Suppressor macrophage treated with lipopolysaccharide for 1 hour (primary cell): ENCODE measurements at places on chromosomes 5 and 9.

DNA sequence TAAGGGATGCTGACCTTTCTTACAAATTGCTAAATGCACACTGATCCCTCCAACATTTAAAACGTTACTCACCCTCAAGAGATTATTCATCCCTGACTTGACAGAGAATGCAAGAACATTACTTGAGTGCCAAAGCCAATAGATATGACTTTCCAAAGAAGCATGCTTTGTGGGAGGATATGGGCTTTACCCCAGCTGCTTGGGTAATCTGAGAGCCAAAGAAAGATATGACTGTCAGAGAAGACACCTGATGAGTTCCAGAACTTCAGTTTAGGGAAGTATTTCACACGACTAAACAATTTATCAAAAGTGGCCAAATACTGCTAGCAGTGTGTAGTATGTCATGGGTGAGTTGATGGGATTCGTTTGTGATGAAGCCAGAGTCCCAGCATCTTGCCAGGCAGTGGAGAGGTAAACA is 7.4 kb upstream of the SPDL1 start:
- DNase-seq: no peak

DNA sequence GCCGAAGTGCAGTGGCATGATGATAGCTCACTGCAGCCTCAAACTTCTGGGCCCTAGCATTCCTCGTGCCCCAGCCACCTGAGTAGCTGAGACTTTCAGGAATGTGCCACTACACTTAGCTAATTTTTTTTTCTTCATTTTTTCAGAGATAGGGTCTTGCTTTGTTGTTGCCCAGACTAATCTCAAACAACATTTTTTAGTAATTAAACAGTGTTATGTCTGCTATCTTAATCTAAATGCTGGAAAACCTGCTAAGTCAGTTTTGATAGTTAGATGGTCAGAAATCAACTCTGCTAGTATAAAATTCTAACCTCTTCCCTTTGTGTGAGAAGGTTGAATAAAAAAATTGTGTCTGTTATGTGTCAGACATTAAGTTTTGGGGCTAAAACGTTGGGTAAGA is 12.4 kb downstream of the G3BP1 start:
- no peak for DNase-seq

DNA sequence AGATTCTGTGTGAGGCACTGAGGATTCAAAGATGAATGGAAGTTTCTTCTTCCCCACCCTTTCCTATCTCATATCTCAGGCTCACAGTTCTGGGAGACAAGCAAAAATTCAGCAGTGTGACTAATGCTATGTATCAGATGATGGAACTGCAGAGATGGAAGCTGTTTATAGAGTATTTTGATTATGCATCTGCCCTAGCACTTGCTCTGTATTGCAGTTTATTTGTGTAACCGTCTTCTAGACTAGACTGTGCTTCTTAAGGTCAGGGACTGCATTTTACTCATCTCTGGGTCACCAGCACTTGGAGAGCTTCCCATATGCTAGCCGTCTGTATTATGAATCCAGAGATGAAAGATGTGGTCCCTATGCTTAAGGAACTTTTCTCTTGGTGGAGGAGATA is 12.6 kb downstream of the CAVIN4 start:
- no peak for DNase-seq

DNA sequence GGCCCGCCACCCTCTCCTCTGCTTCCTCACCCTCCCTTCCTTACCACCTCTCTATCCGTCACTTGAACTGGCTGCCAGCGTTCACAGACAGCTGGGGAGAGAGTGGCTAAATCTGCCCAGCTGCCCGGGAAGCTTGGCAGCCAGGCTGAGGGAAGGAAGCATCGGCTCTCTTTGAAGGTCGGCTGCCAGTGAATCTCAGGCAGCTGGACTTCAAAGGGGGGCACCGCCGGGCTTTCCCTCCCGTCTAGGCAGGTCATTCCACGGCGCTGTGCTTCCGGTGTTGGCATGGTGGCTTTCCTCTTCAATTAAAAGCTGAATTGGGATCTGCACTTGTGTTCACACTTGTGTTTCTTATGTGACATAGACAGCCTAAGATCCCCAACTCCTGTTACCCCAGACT is 174.0 kb downstream of the GDNF start:
- no peak for DNase-seq

DNA sequence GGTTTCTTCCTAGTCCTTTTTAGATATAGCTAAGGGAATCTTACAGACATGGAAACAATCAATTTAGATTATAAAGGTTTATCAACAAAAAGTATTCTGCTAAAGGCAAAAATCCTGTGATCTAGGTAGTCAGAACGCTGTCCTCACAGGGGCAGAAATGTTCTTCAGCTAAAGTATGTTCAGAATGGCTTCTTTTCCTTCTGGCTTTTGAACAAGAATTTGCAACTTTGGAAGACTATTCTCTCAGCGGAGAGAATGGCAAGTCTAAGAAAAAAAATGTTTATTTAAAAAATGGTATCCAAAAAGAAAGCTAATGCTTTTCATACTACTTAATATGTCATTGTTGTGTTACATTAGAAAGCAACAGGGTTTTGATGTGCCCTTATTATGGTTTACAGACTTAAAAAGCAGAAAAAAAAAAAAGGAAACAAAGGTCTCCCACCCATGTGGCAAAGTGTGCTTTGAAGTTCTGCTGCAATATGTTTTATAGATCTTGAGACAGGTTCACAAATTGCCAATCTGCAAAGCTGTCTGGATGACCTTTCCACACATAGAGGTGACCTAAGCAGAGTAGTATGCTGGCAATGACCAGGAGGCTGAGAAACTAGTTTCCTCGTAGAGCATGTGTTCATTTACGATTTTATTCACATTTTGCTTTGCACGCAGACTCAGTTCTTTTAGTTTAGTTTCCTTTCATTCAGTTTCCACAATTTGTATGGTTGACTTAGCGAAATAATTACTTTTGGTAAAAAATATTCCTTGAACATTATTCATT is 45.1 kb upstream of the PJA2 start:
- DNase-seq: no peak

DNA sequence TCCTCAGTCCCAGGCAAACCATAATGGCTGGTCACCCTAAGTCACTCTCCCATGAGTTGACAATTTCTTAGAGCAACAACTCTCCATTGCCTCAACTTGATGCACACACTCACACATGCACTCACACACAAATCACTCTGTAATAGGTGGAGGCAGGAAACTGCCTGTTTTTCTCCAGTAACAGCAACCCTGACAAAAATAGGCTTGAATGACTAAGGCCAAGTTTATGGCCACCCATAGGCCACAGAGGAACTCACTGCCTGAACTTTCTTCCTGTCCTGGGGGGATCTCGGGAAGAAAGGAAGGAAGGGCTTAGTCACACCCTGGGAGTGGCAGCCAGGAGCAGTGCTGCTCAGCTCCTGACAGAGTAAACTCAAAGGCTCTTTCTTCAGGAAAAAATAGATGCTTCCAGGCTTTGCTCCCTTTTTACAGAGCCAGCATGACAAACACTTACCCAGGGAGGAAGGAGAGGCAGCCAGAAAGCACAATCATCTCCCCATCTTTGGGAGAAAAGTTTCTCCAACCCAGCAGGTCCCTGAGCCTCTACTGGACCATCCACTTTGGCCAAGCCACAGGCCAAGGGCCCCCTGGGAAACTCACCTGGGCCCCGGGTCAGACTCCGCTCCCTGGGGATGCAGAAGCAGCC is 368 bp downstream of the SH3TC2 start:
- DNase-seq: peak; percentile 67
